ENCODE measurements at places on chromosomes 4 and X.
A peak's percentile ranks its signal among the peaks of the same experiment; 100 is the strongest.

- DNase-seq, result peak; percentile 6
Measured at GRCh38 chrX:123425471-123425870, 241.4 kb downstream of the GRIA3 start.

DNA sequence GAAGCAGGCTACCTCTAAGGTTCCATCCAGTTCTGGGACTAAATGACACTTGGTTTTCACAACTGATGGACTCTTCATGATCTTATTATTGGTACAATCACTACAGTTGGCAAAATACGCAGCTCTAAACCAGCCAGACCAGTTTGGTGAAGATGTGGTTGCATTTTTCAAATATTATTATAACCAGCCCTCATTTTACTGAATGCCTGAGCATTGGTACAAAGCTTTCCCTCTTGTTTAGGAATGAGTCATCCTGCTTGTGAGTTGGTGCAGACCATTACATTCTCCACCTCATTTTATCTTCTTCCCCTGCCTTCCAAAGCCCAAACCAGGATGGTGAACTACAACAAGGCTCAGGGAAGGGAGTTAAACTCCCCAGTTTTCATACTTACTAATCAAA lies 223.1 kb downstream of the KDR start:
- no peak for DNase-seq

GRCh38 chr4:55143858-55144257 lies 18.5 kb upstream of the KDR start:
- DNase-seq, result no peak

GRCh38 chr4:23861897-23862296 lies 27.9 kb downstream of the PPARGC1A start:
- DNase-seq, result no peak

DNA sequence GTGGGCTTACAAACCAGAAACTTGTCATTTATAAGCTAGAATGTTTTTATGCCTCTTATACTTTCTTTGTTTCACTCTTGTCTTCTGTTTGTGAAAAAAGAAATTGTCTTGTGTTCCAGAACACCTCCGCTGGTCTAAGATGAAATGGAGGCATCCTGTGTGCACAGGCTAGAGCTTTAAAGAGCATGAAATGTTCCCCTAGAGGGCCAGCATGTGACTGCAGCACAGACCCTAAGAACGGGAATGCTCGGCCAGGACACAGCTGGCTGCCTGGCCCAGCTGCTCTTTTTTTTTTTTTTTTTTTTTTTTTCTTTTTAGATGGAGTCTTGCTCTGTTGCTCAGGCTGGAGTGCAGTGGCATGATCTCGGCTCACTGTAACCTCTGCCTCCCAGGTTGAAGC lies 33.6 kb downstream of the SETD7 start:
- no peak for DNase-seq

- no peak for DNase-seq
Measured at GRCh38 chr4:139593091-139593564, 37.1 kb upstream of the SETD7 start.

- no peak for DNase-seq
Measured at GRCh38 chrX:131955099-131955777, 67.9 kb upstream of the STK26 start.

- peak; percentile 3 for DNase-seq
Measured at GRCh38 chr4:184647266-184648053, 1.8 kb downstream of the CASP3 start.

- peak; percentile 92 for DNase-seq
Measured at GRCh38 chr4:15400981-15401671, 26.7 kb upstream of the C1QTNF7 start.

DNA sequence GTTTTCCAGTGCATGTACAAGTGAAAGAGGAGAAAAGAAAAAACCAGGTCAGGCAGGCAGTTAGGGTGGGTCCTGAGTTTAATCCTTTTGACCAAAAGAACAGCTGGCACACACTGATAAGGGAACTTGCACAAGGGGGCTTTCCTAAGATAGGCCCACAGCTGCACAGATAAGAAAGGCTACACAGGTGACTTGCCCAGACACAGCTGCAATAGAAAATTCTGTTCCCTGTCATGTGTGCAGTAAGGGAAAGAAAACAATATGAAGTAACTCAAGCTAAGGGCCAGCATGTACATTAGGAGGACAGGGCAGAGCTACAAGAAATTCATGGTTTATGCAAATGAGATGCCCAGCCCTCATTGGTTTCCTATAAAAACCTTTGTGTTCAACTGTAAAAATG lies 32.9 kb downstream of the LUZP4 start:
- DNase-seq, result no peak

DNA sequence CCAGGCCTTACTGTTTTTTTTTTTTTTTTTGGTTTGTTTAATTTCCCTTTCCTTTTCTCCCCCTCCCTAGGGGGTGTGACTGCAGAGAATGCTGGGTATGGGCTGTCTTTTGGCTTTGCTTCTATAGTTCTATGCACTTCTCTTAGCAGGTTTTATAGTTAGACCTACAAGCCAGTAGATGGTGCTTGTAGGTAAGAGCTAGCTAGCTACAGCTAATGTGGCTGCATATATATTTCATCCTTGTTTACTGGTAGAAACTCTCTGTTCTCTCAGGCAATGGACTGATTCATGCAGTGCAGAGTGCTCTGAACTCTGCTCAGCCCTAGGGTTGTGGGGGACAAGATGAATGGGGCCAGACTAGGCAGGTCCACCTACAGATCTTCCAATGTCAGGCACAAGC lies 246.4 kb downstream of the SH2D1A start:
- DNase-seq, result no peak

DNA sequence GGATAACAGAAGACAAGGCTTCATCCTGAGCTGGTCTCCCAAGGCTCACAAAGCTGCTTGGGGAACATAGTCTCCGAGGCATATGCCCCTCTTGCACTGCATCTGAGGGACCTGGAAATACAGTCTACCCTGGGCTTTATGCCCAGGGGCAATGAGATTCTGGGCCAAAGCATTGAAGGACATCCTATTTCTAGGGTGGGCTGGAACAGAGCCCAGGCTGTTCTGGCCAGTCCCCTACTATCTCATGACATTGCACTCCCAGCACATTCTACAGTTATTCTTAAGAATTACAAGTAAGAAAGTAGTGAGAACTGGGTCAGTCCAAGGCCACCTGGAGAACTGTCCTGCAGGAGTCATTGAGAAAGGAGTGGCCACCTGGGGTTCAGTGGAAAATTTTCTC lies 107.6 kb downstream of the USP46 start:
- DNase-seq, result no peak

- DNase-seq, result no peak
Measured at GRCh38 chr4:188046657-188047056, 51.1 kb downstream of the ZFP42 start.

GRCh38 chr4:41420541-41420940 lies 117.4 kb upstream of the LIMCH1 start:
- no peak for DNase-seq

DNA sequence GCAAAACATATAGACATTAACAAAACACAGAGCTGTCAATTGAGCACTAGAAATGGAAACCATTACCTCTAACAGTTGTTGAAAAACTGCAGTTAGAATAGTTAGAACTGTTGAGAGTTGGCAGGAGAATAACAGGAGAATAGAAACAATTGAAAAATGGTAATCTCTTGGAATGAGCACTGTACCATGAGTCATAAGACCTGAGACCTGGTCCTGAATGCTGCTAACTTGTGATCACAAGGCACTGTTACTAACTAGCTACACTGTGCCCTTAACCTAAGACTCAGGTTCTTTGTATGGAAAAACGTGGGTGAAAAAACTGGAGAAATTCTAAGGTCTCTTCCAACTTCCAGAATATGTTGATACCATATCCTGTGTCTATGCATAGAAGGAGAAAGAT lies 29.3 kb downstream of the FAM114A1 start:
- DNase-seq, result no peak

GRCh38 chr4:65202165-65202852 lies 468.0 kb downstream of the EPHA5 start:
- DNase-seq, result no peak

- DNase-seq, result no peak
Measured at GRCh38 chr4:8546766-8547107, 33.5 kb upstream of the GPR78 start.

- no peak for DNase-seq
Measured at GRCh38 chr4:155704841-155705404, 38.3 kb downstream of the GUCY1A1 start.

- peak; percentile 86 for DNase-seq
Measured at GRCh38 chr4:40515398-40516293, 114.0 kb downstream of the RBM47 start.

- DNase-seq, result no peak
Measured at GRCh38 chr4:156053174-156053573, 99.5 kb upstream of the CTSO start.

DNA sequence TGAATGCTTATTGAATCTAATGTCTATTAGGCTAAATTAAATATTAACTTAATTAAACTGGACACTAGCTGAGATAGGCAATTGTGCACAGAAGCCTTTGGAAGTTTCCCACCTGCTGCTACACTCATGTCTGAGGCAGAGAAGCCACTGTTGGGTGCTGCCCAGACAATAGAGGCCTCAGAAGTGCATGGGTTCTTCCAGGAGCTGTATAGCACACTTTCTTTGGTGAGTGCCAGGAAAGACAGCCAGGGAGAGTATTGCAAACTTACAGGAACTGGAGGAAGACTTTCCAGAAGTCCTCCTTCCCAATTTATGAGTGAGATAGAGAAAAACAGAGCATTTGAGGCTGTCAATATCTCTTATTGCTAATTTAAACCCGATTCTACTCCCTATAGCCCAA lies 89.9 kb downstream of the GPAT3 start:
- DNase-seq, result no peak

GRCh38 chr4:162457071-162457865 lies 293.5 kb upstream of the FSTL5 start:
- DNase-seq, result no peak

DNA sequence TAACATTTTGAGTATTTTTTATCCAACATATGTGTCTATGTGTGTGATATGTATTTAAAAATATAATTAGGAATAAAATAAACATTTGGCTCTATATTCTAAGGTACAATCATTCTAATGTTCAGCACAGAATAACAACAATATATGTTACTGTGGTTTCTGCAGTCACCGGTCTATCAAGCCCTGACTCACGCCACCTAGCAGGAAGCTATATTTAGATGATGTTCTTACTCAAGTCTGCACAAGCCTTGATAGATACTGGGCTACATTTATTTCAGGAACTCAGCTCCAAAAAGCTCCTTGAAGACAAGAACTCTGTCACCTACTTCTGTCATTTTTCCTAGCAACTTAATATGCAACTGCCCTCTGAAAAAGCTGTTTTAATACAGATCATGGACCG lies 152.0 kb upstream of the FTHL17 start:
- DNase-seq, result peak; percentile 50

GRCh38 chr4:27088491-27088890 lies 227.8 kb downstream of the STIM2 start:
- DNase-seq, result no peak

GRCh38 chr4:48467442-48467841 lies 15.7 kb upstream of the SLC10A4 start:
- no peak for DNase-seq

DNA sequence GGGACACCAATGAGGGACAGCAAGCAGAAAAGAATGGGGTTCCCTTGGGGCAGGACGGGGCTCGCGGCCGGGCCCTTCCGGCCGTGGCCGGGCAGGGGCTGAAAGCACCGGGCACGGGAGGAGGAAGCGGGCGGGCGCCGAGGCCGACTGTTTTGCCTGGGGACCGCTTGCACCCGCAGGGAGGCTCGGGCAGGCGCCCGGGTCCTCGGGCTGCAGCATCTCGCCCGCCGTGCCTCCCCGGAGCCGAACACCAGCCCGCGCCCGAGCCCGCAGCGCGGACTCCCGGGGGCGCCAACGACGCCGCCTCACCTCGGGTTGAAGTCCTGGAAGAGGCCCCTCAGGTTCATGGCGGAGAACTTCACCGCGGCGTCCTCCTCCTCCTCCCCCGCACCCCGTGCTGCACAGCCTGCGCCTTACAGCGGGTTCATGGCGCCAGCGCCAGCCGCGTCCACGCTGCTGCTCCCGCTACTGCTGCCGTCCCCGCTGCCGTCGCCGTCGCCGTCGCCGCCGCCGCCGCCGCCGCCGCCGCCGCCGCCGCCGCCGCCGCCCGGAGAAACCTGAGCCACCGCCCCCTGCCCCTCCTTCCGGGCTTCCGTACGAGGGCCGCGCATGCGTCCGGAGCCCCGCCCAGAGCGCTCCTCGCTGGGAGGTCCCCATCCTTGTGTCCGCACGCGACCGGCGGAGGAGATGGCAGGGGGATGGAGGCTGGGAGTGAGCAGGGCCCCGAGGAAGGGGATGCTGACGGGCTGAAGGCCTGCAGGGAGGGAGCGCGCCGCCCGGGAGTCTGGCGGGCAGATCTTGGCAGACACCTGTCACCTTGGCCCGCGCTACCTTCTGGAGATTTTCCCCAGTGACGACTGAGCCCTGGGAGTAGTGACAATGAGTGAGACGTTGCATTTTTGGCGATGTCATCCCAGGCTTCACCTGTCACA lies at the start of gene TMEM185A:
TMEM185A (minus strand) TSS at position 559 of the 932 bp plus-strand sequence; CDS start at position 347, 212 bp downstream.
- DNase-seq, result peak; percentile 52

- DNase-seq, result no peak
Measured at GRCh38 chrX:41273638-41274037, 60.3 kb upstream of the DDX3X start.

- no peak for DNase-seq
Measured at GRCh38 chr4:24203926-24204325, 314.1 kb upstream of the PPARGC1A start.

GRCh38 chr4:153495480-153496193 lies 29.5 kb downstream of the TMEM131L start:
- DNase-seq, result no peak

DNA sequence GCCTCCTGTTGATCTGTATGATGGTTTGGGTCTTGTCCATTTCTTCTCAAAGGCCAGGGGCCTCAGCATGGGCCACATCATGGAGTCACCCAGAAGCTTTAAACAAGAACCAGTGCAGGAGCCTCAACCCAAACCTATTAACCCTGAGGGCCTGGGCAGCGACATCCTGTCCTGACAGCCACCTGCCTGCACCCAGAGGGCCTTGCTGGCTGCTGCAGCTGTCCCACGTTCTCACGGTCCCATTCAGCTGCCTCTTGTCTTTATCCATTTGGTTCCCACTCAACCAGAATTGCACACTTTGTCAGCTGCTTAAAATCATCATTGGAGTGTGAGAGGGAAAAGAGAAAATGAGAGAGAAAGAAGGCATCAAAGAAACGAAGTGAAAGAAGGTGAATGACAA lies 21.6 kb downstream of the C4orf50 start:
- no peak for DNase-seq

DNA sequence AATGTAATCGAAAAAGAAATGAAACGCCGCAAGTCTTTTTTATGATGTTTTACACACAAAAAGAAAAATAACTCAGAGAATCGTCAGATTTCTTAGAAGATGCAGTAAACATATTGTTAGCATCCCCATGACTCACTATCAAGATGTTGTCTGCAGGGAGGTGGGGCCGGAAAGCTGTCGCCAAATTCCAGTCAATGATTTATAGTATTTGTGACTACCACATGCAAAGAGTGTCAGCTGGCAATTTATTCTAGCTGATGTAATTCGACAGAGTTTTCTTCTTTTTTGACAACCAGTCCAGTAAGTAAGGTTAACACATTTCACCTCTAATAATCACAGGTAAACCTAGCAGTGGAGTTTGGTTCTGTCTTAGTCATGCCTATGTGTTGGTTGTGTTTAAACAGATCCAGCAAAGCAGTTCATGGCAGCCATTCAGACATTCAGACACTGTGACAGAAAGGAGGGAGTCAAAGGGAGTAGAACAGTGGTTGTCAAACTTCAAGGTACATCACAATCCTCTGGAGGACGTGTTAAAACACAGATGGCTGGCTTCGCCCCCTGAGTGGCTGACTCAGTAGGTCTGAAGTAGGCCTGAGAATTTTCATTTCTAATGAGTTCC lies 19.8 kb upstream of the PPP1R2C start:
- no peak for DNase-seq
